NCI-H774 (cell line): ENCODE measurements at places on chromosomes 5 and 9.

DNA sequence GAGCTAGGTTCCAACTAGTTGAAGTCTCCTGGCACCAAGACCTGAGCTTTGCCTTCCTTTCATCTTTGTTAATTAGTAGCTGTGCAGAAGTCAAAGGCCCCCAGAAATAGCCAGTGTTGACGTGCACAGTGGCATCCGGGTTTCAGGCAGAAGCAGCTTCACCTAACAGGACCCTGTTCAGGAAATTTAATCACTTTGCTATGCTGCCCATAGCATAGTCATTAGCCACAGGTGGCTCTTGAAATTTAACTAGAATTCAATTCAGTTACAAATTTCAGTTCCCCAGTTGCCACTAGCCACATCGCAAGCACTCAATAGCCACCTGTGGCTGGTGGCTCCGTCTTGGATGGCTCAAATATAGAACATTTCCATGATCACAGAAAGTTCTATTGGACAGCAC is 179.1 kb downstream of the GOLPH3 start:
- DNase-seq, result no peak

DNA sequence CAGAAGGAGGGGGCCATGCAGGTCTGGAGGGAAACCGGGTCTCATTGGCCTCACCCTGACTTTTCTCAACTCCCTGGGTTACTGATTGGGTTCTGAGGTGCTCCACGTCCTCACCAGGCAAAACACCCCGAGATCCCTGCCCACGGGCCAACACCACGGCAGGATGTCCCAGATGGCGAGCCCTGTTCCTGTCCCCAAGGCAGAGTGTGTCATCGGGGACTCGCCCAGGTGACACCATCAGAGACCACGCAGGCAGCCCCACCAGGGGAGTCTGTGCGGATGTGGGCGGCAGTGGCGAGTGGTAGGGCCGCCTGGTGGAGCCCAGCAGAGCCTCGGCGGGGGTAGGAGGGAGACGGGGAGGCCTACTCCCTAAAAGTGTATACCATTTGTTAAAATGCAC is 59.0 kb upstream of the UBAC1 start:
- DNase-seq, result no peak

DNA sequence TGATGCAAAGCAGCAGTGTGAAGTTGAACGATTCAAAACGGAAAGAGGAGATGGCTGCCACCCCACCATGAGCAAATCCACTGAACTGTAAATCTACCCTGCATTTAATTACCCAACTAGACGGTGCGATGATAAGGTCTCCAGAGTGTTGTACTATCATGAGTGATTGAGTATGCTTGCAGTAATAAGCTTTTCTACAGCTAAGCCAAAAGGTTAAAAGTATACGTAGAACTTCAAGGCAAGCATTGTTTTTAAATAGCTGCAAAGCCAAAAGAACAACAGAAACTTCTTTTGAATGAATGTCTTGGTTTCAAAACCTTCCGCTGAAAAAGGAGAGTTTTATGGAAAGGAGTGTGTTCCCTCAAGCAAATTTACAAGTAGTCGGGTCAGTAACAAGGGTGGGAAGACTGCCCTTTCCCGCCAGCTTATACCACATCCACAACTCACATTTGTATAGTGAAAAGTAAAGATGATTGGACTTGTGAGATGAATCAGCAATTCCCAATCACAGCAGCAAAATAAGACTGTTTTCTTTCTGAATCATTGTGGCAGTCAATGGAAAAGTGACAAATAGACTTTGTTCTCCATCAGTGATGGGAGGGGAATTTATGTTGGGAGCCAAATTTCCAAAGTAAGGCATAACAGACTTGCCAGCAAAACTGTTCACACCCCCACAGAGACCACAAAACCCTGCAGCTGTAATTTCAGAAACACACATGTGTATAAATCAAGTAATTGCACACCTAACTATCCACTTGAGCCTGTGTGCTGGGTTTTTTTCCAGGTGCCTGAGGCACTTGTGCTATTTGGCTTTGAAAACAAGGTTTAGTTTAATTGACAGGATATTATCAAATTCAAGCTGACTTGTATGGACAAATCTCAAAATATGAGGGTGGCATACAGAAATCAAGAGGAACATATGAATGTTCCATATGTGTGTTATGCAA is 407.7 kb upstream of the GRAMD2B start:
- DNase-seq, result no peak

DNA sequence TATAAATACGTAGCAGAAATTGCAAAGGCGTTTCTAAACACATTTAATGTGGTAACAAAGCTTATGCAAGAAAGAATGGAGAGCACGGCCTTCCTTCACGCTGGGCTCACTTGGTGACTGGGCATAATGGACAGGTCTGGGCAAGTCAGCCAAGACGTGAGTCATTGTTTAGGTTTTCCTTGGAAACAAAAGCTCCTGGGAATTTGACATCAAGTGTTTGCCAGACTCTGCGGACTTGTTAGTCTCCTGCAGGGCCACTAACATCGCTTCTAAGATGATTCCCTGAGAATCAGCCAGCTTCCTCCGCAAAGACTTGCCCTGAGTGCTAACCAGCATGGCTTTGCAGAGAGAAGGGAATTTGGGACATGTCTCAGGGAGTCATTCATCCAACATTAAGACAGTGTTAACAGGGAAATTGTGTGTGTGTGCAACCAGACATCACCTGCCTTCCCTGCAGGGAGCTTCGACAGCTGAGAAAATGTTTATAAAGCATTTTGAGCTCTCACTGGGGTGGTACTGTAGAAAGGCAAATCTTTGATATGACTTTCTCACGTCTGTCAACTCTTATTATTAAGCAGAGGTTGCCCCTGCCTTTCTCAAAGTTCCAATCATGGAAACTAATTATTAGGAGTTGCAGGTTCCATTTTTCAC is 182.5 kb downstream of the NTRK2 start:
- DNase-seq, result peak; percentile 74

- peak; percentile 44 for DNase-seq
These were observed at the start of gene GPSM1 for GRCh38 chr9:136327304-136327974. Gene GPSM1, plus strand, starts transcription at chr9:136327539. Its CDS starts 157 bp downstream, at chr9:136327696.

- no peak for DNase-seq
These were observed 18.1 kb downstream of the PRKACG start for GRCh38 chr9:68995776-68996175.

GRCh38 chr9:32928145-32928763 is 73.2 kb downstream of the APTX start:
- no peak for DNase-seq

DNA sequence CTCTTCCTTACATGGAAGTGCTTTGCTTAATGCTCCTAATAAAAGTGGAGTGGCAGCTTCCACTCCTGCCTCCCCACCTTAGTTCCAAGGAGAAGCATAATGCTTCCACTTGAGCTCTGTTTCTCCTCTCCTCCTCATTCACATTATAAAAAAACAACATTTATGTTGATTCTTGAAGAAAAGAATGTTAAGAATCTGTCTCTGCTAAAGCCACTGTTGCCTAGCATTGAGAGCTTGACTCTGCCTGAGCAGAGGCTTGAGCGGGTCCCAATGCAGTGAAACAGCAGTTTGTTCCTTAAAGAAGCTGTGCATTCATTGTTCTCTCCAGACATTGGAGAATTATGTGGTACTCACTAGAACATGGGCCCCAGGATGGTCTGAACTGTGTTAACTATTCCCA is 101.5 kb upstream of the GHR start:
- no peak for DNase-seq
